ENCODE measurements at places on chromosomes 2 and 18.

DNA sequence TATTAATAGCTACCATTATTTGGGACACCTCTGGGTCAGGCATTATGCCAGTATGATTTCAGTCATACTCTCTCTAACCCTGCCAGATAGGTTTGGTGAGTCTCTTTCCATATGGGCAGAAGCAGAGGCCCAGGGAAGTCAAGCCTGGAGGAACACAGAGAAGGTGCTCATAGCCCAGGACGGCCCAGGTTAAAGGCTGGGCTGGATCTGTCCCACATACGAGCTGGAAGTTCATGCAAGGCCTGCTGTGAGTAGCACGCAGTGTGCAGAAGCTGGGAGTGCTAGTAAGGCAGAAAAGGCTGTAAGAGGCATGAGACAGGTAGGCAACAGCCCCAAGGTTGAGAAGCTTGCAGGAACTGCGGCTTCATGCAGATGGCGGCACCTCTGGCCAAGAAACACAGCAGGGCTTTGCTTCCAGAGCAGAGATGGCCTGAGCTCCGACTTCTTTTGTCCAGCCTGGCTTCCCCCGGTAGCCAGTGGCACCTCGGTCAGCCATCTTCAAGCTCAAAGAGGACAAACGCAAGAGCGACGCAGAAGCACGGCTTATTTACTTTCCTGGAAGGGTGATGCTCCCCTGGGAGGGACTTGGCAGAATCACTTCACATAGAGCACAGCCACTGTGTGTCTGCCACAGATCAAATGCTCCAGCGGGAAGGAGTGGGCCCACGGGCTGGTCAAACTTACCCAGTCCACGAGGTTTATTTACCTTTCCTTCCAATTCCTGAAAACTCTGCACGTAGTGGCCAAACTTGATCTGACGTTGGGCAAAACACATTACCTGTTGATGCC lies 58.5 kb upstream of the MAP4K4 start:
- DNase-seq, result no peak

DNA sequence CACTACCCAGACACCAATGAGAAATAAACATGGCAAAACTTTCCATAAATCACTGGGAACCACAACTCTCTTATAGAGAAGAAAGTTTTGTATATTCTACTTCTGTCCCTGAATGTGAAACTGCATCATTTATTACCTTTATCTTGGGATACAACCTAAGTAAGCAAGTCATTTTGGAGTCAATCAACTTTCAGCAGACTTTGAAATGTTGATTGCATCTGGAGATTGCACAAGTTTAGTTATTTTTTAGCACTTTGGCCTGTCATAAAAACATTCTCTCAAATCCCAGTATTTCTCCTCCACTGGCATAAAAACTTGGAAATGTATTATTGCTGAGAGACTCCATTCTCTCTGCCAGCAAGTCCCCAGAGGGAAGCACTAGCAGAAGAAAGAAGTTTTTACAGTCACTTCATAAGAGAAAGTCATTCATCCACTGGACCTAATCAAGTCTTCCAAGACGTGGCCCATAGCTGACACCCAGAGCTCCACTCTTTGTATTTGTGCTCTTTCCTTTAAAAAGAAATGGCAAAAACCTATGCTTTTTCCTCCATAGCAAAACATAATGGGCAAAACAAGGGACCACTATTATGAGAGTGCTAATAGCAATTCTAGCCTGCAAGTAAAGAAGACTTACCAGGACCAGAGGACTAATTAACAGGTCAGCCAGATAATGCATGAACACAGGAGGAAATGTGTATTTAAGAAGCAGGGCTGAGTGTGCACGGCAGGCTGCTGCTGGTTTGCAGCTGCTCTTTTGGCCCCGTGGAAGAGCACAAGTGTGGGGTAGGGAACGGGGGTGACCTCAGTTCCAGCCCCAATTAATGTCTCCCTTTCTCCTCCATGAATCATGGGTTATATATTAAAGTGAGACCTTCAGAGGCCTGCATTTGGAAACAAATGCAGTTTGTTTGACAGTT lies 171.5 kb downstream of the INO80D start:
- no peak for DNase-seq

- DNase-seq, result no peak
These were observed 20.9 kb downstream of the SLC40A1 start for GRCh38 chr2:189559579-189560272.

GRCh38 chr2:164287056-164287455 lies 334.2 kb downstream of the GRB14 start:
- no peak for DNase-seq

- DNase-seq, result no peak
These were observed 134.2 kb downstream of the DTNB start for GRCh38 chr2:25539136-25539535.

GRCh38 chr2:32231959-32232358 lies 32.7 kb downstream of the NLRC4 start:
- DNase-seq, result no peak

DNA sequence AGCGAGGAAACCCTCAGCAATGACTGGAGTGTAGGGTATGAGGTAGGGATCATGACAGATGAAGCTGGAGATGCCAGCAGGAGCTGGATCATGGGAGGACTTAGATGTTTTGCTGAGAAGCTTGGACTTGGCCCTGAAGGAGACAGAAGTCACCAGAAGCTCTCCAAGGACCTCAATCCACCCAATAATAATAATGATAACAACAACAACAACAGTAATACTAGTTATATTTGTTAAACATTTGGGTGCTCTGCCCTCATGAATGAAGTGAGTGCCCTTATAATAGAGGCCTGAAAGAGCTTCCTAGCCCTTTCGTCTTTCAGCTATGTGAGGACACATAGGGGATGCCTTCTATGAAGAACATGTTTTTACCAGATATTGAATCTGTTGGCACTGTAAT lies 163.9 kb downstream of the DDX1 start:
- DNase-seq, result no peak

DNA sequence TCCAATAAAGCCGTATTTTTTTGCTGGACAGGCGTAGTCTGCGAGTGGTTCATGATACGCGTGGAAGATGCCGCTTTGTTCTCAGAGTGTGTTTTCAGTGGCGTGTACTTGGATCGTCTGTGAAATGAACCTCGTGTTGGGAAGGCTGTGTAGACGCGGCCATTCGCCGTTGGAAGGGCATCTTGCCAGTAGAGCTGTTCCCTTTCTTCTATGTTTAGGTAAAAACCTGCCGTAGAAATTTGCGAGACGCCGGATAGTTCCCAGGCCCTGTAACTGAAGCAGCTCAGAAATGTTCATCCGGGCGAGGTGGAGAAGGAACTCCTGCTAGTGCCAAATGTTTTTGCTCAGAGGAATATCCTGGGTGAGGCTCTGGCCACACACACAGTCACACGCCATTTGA lies 133.6 kb downstream of the NFATC1 start:
- no peak for DNase-seq

- DNase-seq, result no peak
These were observed 12.1 kb downstream of the AMER3 start for GRCh38 chr2:130767408-130767775.

DNA sequence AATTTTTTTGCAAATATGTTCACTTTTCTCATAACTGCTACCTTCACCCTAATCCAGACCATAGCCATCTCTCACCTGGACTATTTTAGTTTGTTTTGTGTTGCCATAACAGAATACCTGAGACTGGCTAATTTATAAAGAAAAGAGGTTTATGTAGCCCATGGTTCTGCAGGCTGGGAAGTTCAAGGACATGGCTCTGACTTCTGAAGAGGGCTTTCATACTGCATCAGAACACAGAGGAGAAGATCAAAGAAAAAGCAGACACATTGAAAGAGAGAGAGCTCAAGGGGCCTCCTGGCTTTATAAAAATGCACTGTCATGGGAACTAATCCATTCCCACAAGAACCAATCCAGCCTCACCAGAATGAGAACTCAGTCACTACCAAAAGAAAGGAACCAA lies 25.0 kb upstream of the DDX18 start:
- DNase-seq, result no peak

- DNase-seq, result no peak
These were observed 16.1 kb upstream of the ACKR3 start for GRCh38 chr2:236553522-236553921.

- no peak for DNase-seq
These were observed 63.2 kb downstream of the ASB1 start for GRCh38 chr2:238489896-238490295.

DNA sequence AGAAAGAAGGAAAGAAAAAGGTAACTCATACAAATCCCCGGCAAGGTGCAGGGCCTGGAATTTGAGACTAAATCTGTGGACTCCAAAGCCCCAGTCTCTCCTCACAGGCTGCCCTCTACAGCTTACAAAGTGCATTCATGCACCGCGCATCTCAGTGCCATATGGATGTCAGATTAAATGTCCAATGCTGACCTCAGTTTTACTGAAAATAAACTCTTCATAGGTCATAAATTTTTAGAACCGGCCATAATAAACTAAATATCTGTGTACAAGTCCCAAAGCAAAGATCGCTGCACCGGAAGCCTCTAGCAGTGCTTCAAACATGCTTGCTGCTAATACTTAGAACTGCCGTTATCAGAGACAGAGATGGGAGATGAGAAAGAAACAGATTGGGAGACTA lies 17.7 kb downstream of the ST6GAL2 start:
- DNase-seq, result no peak

DNA sequence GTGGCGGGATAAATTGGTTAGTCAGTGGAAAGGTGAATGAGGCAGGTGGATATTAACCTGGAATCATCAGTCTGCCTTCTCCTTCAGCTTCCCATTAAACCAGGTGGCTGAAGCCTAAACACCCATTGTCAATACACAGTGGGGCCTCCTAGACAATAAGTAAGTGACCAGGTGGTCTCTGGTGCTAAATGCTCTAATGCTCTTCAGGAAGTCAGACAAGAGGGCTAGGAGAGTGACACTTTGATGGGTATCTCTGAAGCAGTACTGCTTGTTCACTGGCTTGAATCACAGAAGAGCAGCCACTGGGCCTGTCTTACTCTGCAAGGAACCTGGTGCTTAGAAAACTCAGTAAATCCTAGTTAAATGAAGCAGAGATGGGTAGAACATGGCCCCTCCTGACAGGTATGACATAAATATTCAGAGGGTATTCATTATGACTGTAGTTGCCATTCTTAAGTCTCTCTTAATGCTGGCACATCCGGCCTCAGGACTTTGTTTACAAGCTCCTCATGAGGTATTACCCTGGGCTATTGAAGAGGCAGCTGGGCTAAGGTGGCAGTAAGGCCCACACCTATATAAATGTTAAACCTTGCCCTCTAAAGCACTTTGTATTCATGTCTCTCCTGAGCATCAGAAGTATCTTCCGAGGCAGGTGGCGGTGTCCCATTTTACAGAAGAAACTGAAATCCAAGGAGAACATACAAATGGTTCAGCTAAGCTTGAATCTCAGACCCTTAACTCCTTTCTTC lies 104.9 kb downstream of the NCK2 start:
- no peak for DNase-seq

DNA sequence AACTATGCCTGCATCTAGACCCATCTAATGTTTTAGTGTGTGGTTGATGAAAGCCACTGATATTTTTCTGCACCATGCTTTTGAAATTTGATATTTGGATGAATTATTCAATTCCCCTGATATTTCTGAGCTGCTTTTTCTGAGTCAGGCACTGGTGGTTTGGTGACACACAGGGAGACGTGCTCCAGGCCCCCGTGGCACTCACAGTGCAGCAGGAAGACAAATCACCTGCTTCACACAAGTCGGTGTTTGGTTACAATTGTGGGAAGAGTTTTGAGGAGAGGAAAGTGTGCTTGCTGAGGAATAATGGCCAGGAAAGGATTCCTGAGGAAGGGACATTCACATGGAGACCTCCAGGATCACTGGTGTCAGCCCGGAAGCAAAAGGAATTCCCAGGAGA lies 179.7 kb downstream of the ACKR3 start:
- no peak for DNase-seq

DNA sequence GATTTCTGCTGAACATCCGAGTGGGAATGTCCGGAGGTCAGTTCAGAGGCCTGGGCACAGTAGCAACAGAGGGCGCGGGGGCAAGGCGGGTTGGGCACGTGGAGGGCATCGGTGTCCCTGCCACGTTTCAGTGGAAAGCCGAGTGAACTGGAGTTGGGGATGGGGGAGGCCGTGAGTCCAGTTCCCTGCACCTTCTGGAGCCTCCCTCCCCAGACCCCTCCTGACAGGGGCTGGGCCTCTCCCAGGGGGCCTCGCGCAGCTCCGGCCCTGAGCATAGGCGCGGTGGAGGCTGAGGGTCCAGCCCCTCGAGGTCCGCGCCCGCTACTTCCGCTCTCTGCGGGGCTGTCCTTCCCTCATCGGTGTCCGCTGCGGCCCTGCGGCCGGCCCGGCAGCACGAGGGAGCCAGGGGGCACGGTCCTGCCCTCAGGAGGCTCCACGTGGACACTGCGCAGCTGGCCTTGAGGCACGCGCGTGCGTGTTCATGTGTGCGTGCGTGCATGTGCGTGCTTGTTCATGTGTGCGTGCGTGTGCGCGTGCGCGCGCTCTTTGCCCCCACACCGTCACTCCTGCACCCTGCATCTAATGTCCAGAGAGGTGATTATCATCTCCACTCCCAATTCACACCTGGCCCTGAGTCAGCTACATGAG lies 50.2 kb downstream of the PLEKHB2 start:
- no peak for DNase-seq

GRCh38 chr2:131724019-131724418 lies 196.3 kb downstream of the CCDC74A start:
- DNase-seq, result no peak
